Dermis blood vessel endothelial cell (primary cell): ENCODE measurements at places on chromosomes 16 and 17. TPM values are rescaled to one million over a fixed set of nuclear protein-coding genes. Genes with fewer than 3 reads are reported as not detected.

Gene GPR142
- 0.09 and 0.68 TPM in 2 replicates for total RNA-seq

Gene ZNF830
- total RNA-seq, result 15.0 and 17.5 TPM in 2 replicates

Gene ABI3
- 12.9 and 21.7 TPM in 2 replicates for total RNA-seq

Gene SYNGR3
- 1.6 and 2.4 TPM in 2 replicates for total RNA-seq

Gene PGP
- total RNA-seq, result 18.4 and 20.2 TPM in 2 replicates

Gene RASL10B
- under 0.01 and 0.09 TPM in 2 replicates for total RNA-seq

Gene MFAP4
- total RNA-seq, result not detected in 2 replicates

Gene KRT14
- total RNA-seq, result 0.05 and 0.85 TPM in 2 replicates

DNA sequence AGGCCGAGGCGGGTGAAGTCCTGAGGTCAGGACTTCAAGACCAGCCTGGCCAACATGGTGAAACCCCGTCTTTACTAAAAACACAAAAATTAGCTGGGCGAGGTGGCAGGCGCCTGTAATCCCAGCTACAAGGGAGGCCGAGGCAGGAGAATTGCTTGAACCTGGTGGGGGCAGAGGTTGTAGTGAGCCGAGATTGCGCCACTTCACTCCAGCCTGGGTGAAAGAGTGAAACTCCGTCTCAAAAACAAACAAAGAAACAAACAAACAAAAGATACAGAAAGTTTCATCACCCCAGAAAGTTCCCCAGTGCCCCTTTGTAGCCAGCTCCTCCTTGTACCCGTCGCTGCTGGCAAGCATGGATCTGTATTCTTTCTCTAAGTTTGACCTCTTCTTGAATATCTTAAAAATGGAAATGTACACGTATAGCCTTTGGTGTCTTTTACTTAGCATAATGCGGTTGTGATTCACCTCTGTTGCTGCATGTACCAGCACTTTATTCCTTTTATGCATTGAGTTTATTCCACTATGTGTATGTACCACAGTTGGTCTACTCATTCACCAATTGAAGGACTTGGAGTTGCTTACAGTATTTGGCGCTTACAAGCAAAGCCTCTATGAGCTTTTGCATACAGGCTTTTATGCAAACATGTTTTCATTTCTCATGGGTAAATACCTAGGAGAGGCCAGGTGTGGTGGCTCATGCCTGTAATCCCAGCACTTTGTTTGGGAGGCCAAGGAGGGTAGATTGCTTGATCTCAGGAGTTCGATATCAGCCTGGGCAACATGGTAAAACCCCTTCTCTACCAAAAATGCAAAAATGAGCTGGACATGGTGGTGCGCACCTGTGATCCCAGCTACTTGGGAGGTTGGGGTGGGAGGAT, 87.5 kb upstream of the CLEC18A start:
- no peak for DNase-seq

DNA sequence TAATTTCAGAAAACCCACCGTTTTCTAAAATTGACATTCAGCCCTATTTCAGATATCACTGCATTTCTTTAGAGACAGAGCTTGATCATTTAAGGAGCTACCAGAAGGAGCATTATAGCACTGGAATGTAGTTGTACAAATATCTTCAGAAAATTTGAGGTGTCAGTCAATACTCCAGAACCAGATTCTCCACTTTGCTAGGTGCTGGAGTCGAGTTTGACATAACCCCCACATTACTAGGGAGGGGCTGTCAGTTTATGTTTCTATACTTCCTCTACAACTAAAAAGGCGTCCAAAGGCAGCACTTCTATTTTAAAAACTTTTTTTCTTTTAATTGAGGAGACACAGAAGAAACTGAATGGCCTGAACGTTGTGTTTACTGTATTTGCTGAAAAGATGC, 892 bp upstream of the KIAA0513 start:
- DNase-seq, result no peak

DNA sequence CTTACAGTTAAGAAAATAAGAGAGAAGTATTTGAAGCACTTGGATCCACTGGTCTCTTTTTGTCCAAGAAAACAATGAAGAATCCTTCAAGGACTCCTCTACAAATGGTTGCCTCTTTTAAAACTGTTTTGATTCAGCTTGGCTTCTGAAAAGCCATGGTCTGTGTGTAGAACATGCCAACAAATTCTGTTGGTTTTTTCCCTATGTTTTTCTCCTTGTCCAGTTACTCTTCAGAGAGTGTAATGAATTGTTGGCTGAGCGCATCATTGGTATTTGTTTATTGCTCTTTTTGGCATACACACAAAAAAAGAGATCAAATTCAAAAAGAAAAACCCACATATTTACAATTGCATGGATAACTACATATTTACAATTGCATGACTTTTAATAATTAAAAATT, at the start of gene ABCA10:
Gene ABCA10 (minus strand): TSS at position 249 of the 400 bp plus-strand sequence. CDS start 3,466 bp downstream, outside the sequence.
- DNase-seq, result no peak

DNA sequence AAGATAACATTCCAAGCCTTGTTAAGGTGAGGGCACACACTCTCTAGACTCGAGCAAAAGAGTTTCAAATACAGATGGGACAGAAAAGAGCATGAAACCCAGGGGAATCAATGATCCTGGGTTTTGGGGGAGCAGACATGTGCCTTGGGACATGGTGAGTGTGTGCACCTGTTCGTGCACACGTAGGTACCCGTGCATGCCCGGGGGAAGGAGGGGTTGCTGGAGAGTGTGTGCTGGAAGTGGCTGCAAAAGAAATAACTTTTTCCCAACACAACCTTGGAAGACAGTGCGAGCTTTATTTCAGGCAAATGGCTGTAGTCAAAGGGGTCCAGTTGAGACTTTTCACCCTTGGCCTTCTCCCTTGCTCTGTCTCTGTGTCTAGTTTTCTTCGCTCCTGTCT, 62.6 kb downstream of the C16orf78 start:
- DNase-seq, result no peak

DNA sequence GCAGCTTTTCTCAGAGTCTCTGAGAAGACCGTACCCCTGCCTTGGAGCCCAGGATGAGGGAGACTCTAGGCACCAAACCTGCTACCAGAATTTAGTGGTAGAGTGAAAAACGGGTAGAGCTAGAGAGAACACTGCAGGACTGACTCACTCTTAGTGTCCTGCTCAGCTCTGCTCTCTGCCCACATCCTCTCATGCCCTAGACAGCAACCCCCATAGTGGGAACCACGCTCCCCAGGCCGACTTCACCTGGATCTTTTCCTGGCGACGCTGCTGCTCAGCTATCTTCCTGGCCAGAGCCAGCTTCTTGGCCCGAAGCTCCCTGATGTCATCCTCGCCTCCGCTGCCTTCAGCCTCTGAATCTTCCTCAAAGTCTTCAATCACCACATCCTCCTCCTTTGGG, 26.7 kb downstream of the HIC1 start:
- DNase-seq, result no peak

DNA sequence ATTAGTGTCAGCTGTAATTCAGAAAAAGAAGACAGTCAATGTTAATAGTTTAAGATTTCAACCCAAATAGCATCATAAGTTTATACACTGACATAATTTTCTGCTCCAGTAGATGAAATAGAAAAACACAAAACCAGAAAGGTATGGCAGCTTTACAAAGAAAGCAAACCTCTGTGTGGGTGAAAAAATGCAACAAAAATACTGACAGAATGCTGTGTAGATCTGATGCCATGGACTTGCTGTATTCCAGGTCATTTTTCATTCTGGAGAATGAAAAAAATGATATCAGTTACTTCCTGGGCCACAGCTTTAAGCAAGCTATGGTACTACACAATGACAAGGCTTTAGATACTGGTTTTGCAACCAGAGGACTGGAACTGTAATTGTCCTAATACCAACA, 116.0 kb downstream of the MAP2K4 start:
- DNase-seq, result no peak

DNA sequence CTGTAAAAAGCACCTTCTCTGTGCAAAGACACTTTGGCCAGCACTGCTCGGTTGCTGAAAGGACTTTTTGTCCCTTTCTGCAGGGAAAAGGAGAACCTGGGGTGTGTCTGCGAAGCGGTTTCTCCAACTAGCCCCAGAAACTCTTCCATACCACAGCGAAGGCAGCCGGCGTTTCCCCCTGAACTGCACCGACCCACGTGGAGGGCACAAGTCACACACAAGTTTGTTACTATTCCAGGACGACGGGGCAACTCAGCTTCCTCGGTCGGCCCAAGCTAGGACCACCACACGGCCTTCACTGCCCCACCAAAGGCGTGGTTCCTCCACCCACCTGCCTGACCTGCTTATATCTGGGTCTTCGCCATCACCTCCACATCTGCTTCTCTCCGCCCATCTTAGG, 1.9 kb downstream of the RTN4RL1 start:
- no peak for DNase-seq

DNA sequence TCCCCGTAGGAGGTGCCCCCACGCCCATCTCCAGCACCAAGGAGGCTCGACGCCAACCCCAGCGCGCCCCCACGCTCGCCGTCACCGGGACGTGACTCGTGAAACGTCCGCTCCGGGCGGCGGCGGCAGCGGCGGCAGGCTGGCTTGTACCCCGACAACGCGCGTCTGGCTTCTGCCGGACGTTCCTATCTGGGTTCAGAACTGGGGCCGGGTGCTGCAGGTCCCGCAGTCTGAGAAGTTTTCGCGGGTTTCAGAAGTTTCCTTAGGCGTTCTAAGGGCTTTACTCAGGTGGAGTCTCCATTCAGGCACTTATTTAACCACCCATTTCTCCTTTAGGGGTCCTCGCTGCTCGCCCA, 672 bp upstream of the ALKBH5 start:
- DNase-seq, result peak; percentile 87

- DNase-seq, result no peak
Observed at GRCh38 chr17:74935585-74936469, at the start of gene OTOP3. Gene OTOP3, plus strand, starts transcription at chr17:74935898. Its CDS starts 24 bp downstream, at chr17:74935922.

DNA sequence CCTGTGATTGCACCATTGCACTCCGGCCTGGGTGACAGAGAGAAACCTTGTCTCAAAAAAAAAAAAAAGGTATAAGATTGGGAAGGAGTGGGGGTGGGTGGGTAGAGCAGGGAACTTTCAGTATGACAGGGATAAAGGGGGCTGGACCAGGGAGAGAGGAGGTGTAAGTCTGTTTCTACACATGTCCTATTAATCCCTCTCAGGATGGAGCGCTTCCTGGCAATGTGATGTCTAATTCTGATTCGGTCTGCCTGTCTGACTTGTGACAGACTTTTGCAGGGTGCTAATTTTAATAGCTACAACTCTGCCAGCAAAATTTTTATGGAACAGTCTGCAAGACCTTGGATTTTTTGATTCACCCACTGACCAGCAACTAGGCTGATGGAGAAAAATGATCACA, 53.8 kb upstream of the SLC25A19 start:
- DNase-seq, result no peak

GRCh38 chr17:62614142-62614541, 13.3 kb upstream of the MRC2 start:
- no peak for DNase-seq

DNA sequence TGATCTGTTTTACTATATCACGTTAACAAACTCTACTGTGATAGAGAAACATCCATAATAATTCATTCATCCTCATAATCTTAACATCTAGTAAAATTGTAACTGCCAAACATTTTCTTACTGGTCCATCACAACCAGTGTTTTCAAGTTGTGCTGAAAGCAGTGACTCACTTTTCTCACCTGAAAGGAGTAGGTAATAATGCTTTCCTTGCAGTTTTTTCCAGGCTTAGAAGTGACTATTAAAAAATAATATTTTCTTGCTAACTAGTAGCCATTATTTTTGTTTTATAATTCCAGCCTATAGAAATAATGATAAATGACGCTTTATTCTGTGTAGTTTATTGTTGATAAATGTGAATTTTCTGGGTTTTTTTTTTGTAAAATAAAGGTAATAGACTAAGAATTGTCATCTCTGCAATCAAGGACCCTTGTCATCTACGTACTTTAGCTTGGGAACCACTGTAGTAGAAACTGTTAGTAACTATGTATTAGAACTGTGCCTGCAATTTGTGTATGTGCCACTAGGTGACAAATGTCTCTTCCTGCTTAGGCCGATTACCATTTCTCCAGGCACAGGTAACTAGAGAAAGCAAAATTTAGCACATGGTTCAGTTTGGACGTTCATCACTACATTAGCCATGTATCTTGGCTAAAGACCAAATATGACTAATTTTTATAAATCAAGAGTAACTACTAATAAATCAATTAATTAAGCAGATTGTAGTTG, 409.4 kb upstream of the ERCC4 start:
- no peak for DNase-seq

DNA sequence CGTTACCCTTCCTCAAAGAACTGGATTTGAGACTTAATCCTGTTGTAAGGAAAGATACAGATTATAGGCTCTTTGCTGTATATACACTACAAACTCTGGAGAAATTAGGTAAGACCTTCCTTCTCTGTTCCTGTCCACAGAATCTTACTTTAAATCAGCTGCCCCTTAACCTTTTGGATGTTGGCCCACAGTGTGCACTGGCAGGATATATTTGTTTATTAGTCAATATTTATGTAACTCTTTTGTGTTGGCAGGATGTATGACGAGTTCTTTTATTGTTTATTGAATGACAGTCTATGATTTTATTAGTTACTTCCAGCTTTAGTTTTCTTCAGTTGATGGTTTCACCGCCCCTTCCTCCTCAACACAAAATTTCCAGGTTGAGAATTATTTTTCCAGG, 19.7 kb downstream of the LRRC36 start:
- peak; percentile 66 for DNase-seq

DNA sequence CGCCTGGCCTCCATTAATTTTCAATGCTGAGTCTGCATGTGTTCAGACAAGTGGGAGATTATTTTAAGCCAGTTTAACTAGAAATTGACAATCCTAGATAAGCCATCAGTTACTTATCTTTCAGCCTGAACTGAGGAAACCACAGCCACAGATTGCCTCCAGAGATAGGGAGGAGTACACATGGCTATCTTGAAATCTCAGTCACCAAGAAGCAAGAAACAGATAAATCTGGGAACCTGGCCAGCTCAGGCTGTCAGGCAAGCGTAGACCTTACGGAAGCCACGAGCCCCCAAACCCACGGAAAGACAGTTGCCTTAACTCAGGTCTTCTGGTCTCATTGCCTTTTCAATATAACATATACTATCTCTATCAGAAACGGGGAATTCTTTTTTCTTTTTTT, 2.0 kb upstream of the GLG1 start:
- no peak for DNase-seq

DNA sequence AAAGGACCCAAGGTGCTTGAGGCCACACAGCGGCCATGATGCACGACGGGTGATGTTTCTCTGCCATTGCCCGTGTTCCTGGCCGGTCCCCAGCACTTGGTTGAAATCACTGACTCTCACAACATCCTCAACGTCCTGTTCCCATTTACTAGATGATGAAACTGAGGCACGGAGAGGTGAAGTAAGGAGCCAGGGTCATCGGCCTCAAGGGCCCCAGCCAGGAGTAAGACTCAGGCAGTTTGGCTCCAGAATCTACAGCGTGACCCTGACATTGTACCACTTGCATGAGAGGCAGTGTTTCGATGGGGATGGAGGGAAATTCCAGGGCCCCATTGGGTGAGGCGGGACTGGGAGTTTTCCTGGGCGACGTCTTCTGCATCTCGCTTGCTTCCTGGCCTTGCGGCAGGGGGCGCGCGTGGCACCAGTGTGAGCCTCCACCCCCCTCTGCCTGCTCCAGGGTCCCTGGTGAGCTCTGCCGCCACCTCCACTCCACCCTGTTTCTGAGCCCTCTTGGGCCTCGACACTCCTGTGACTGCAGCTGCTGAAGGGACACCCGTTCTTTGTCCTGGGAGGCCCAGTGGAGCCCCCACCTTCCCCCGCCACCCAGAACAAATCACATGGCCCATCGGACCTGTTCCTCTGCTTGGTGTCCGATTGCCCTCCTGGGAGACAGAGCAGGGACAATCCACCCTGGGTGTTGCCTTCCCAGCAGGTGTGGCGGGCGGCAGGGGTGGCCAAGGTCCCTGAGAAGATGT, 133.0 kb upstream of the GSE1 start:
- DNase-seq, result no peak

- DNase-seq, result no peak
Observed at GRCh38 chr16:10638101-10638500, 56.6 kb downstream of the TEKT5 start.

GRCh38 chr16:3161235-3162018, 26.6 kb upstream of the OR1F1 start:
- no peak for DNase-seq
